ENCODE measurements at places on chromosomes 4 and X. TPM values are rescaled to one million over a fixed set of nuclear protein-coding genes. Genes with fewer than 3 reads are reported as not detected.

DNA sequence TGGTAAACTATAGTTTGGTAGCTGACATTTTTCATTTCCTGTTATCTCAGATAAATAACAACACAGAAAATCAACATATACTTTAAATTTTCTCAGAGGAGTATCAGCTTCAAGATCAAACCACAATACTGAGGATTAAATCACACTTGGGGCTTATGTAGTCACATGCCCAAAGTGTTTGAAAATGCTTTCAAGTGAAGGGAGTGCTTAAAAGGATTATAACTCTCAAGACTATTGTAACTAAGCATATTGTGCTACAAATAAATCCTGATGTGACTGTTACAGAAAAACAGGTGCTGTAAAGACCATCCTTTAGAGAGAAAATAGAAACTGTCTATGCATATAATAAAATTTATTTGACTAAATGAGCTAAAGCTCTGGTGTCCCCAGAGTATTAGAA is 887.6 kb downstream of the ADGRL3 start:
- DNase-seq = no peak

DNA sequence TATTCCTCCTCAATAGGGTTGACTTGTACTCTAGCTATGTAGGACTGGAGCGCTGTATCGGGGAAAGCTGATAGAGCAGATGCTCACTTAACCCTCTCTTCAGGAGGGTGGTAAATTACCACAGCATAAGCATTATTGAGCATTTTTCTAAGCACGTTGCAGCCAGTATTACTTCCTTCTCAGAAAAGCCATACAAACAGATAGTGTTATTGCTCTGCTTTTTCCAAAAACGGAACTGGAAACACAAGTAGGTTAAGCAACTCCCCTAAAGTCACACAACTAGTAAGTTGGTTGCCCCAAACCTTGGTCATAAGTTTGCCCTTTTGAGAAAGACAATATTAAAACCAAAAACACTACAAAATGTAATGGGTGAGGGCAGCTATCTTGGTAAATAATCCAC is 73.9 kb downstream of the REELD1 start:
- DNase-seq = no peak

DNA sequence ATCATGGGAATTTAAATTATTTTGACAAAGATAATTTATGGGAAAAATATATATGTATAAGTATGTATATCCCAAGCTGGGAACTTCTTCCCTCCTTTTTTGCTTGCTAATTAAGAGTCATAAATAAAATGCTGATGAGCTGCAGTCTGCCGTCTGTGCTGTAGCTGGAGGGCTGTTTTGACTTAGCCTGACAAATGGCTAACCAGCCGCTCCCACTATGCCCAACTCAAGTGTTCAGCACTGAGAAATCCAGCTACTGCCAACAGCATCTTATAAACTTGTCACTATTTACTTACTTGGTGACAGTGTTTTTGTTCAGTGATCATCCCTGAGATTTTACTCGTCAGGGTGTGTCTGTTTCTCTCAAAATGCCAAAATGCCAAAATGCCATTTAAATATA is 171.2 kb upstream of the PGRMC2 start:
- DNase-seq = no peak

DNA sequence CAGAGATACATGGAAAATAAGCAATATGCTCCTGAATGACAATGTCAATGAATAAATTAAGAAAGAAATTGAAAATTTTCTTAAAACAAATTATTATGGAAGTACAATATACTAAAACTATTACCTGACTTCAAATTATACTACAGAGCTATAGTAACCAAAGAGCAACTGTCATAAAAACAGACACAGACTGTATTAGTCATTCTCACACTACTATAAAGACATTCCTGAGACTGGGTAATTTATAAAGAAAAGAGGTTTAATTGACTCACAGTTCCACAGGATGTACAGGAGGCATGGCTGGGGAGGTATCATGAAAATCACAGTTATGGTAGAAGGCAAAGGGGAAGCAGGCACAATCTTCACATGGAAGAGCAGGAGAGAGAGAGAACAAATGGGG is 60.0 kb upstream of the CYSLTR1 start:
- no peak for DNase-seq

DNA sequence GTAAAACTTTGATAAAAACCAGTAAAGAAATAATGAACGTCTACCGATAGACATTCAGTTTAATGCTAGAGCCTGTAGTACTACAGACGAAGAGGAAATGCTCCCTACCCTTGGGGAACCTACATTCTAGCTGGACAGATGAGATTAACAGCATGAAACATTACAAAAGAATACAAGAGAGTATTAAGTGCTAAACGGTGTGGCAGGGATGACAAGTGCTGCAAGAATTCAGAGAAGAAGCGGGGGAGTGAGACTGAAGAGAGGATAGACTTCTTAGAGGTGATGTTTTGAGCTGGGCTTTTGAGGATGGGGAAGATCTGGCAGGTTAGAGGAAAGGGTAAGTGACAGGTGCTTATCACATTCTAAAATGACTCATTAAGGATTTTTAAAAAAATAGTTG is 52.6 kb upstream of the ESX1 start:
- DNase-seq = no peak

- DNase-seq = no peak
These were observed 144.0 kb downstream of the SH3KBP1 start for GRCh38 chrX:19743386-19743785.

- no peak for DNase-seq
These were observed 111.4 kb downstream of the LUZP4 start for GRCh38 chrX:115400960-115401359.

Gene ANKRD37
- total RNA-seq = 27.3 TPM

Gene ARMCX4
- total RNA-seq = 28.0 TPM

Gene PAK3
- 6.9 TPM for total RNA-seq

DNA sequence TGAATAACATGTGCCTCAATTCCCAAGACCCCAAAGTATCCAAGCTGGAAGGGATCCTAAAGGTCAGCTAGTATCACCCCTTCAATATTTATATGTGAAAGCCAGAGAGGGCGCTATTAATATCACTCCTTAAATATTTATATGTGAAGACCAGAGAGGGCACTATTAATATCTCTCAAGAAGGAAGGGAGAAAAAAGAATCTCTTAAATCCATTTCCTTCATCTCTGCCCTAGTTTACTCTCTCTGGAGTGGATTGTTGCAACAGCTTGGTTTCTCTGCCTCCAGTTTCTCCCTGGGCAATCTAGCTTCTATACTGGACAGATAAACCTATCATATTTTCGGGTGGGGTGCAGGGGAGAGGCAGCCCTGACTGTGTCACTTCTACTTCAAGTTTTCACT is 31.6 kb upstream of the MSN start:
- DNase-seq = no peak

Gene TRIM61
- 3.6 TPM for total RNA-seq

- no peak for DNase-seq
These were observed 99.2 kb downstream of the ADGRL3 start for GRCh38 chr4:61299316-61299715.

- no peak for DNase-seq
These were observed 182.9 kb downstream of the COX18 start for GRCh38 chr4:72886602-72887001.

DNA sequence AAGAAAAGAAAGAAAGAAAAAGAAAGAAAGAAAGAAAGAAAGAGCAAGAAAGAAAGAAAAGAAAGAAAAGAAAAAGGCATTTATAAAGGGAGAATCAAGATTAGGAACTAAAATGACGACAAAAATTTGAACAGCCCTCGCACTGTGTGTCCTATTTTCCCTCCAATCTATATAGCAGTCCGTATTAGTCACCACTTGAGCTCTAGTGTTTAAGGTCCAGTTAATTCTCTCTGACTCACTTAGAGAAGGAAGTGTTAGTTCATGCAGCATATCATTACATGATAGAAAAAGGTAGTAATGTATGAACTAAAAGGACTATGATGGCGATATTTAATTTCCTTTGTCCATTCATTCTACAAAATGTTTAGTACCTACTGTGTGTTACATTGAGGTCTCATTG is 122.7 kb downstream of the CBLL2 start:
- DNase-seq = no peak

DNA sequence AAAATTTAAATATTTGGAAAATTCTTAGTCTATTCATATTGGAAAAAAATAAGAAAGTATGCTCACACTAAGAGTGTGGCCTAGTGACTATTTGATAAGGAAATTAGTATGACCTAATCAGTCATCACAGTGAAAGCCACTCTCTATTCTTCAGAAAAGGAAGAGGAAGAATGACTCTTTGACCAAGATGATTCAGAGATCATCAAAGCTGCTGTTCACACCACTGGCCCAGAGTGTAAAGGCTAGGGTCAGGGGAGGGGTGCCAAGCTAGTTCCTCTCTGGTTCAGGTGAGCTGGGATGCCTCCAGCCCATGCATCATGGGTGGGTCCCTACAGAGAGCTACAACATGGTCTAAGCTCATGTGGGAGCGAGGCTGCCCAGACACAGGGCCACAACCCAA is 396.9 kb upstream of the NDST3 start:
- no peak for DNase-seq

DNA sequence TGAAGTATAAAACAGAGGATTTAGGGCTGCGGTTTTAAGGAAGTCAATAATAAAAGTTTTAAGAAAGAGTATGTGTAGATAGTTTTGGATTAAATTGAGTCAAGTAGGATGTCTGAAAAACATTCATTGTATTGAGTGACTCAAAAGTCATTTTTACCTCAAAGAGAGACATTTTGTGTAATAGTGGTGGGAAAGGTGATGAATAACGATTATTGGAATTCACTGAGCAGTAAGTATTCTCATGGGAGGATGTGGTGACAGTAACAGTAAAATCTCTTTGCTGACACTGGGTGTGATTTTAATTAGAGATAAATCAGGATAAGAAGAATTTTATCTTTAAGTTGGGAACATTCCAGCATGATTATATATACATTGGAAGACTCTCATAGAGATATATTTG is 233.6 kb downstream of the PDHA2 start:
- DNase-seq = no peak

- no peak for DNase-seq
These were observed 10.3 kb upstream of the CLNK start for GRCh38 chr4:10694828-10695209.

DNA sequence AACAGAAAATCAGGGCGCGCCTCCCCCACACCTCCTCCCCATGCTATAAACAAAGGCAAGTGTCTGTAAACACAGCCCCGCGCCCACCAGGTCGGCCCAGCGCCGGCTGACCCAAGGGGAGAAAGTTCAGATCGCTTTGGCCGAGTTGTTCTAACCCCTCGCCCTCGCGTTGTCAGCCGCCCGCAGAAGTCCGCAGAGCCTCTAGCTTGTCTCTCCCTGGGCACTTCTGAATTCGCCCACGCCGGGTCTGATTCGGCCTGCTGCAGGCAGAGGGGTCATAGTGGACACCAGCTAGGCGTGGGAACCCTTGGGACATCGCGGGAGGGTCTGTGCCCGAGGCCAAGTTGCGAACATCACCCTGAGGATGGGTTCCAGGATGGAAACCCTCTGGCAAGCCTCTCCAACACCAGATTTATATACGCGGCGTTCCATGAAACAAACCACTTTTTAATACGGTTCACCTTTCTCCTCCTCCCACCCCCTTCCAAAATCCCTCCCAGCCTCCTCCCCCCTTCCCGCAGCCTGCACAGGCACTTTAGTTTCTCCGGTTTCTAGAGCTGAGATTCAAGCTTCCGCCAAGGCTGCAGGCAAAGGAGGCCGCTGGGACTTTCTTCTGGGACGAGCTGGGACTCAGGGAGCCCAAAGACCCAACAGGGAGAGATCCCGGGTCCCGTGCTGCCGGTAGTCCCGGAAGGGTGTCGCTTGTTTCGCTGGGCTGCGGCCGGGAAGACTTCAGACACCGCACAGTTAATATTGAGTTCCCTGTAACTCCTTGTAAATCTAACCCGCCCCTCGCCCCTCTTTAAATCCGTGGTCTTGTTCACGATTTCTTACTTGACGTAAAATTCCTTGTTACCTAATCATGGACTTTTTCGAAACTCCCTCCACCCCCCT is 4.7 kb downstream of the HAND2 start:
- DNase-seq = no peak

Gene SLIT2
- 125 TPM for total RNA-seq

Gene PRSS12
- total RNA-seq = 34.7 TPM

- DNase-seq = no peak
These were observed 64.0 kb upstream of the CLDN34 start for GRCh38 chrX:9903146-9903545.

Gene CLTRN
- 0.90 TPM for total RNA-seq

DNA sequence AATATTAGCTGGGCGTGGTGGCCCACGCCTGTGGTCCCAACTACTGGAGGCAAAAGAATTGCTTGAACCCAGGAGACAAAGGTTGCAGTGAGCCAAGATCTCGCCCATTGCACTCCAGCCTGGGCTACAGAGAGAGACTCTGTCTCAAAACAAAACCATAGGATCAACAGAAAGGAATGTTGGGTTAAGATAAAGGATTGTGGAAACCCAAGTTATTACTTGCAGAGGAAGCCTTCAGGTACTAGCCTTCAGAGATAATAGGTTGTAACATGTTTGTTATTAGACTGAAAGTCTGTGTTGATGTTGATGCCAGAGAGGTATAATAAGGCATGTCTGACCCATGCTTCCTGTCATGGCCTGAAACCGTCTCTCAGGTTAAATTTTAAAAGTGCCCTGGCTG is 16.9 kb downstream of the SSX5 start:
- no peak for DNase-seq

DNA sequence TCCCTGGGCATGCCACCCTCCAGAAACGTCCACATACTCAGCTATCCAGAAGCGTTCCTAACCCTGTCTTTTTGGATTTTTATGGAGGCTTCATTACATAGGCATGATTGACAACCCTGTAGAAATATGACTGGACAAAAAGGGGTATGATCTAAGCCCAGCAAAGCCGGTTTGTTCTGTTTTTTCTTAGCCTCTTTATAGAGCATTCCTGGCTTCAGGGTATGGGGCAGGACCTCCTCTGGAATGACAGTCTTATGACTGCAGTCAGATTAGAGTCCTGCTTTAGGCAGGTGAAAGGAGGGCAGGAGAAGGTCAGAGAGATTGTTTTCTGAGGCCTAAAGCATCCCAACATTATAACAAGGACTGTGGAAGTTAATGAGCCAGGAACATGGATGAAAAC is 137.4 kb downstream of the DCLK2 start:
- no peak for DNase-seq

GRCh38 chr4:184500748-184501589 is 26.6 kb upstream of the IRF2 start:
- no peak for DNase-seq

- DNase-seq = peak; percentile 41
These were observed 12.1 kb downstream of the PJA1 start for GRCh38 chrX:69153060-69153730.

- DNase-seq = no peak
These were observed at the start of gene LIMCH1 for GRCh38 chr4:41538017-41538733. Gene LIMCH1 (plus strand): TSS chr4:41538157. CDS start chr4:41605996, 67,839 bp downstream.

Gene ANTXR2
- total RNA-seq = 149 TPM

- no peak for DNase-seq
These were observed 176.9 kb upstream of the HS3ST1 start for GRCh38 chr4:11605597-11605996.
